ENCODE measurements at places on chromosomes 2 and 18. TPM values are rescaled to one million over a fixed set of nuclear protein-coding genes. Genes with fewer than 3 reads are reported as not detected.

- DNase-seq = no peak
- no peaks in the 10 kb centered on the region for H3K36me3 ChIP-seq
- H3K4me3 ChIP-seq = no peak overlapping the region
- H3K27ac ChIP-seq = no peak overlapping the region
- H3K4me1 ChIP-seq = no peaks in the 10 kb centered on the region
Measured at GRCh38 chr2:113342650-113343049, 63.9 kb upstream of the PAX8 start.

DNA sequence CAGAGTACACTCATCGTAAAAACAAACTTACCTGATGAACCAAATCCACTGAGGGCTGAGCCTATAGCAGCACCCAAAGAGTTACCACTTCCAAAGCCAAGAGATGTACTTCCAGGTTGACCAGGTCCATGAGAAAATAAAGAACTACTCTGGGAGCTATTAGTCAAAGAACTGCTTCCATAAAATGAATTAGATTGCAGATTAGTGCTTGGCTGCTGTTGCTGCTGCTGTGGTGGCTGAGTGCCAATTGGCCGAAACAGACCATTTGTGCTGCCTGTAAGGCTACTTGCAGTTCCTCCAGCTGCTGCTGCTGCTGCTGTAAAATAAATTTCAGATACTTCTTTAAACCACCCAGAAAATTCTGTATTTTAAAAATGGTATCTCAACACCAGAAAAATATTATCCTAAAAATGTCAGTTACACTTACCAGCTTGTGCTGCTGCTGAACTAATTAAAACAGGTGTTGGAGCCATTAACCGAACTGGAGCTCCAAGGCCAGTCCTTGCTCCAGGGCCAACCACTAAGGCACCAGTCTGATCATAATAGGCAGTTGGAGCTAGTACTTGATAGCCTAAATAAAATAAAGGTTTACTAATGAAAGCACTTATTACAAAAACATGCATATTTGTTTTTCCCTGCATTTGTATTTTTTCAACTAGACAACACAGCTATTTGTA is 58.1 kb upstream of the SDC1 start:
- peaks cover 18% of the 10 kb centered on the region for H3K36me3 ChIP-seq
- peaks cover 12% of the 10 kb centered on the region for H3K4me1 ChIP-seq
- H3K4me3 ChIP-seq = no peak overlapping the region
- DNase-seq = no peak
- no peak overlapping the region for H3K27ac ChIP-seq

DNA sequence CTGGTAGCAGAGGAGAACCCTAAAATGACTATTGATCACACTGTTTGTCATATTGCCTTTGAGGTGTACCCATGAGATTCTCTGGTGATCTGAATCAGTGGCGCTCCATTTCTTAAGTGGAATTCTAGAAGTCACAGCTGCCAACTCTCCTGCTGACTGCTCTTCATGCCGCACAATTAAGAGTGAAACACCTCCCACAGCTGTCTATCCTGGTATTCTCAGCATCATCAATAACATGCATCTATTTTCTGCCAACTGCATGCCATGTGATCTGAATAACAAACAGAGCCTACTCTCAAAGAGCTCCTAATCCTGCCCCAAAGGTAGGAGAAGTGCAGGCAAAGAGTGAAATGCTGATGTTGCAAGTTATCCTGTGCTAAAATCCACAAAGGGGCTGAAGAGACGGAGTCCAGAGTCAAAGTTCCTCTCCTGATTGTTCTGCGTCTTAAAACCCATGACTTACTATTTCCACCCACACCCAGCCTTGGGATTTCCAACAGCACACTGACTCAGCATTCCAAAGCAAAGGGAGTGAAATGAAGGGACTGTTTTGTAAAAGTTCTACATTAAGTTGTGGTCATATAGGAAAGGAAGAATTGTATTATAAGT is 13.7 kb upstream of the DAPL1 start:
- H3K4me1 ChIP-seq = no peaks in the 10 kb centered on the region
- H3K27me3 ChIP-seq = no peaks in the 10 kb centered on the region
- no peaks in the 10 kb centered on the region for H3K36me3 ChIP-seq

- no peaks in the 10 kb centered on the region for H3K36me3 ChIP-seq
- H3K27me3 ChIP-seq = no peaks in the 10 kb centered on the region
- peaks cover 4% of the 10 kb centered on the region for H3K4me1 ChIP-seq
- no peak for DNase-seq
- H3K4me3 ChIP-seq = no peak overlapping the region
- H3K27ac ChIP-seq = no peak overlapping the region
Measured at GRCh38 chr2:231300020-231300721, 95.3 kb upstream of the B3GNT7 start.

GRCh38 chr2:114729026-114729425 is 286.6 kb downstream of the DPP10 start:
- no peak for DNase-seq
- H3K27me3 ChIP-seq = no peaks in the 10 kb centered on the region
- no peak overlapping the region for H3K4me3 ChIP-seq

GRCh38 chr2:191148791-191149190 is 2.0 kb downstream of the STAT4 start:
- H3K4me3 ChIP-seq = no peak overlapping the region
- DNase-seq = no peak
- H3K4me1 ChIP-seq = peaks cover 19% of the 10 kb centered on the region
- H3K36me3 ChIP-seq = no peaks in the 10 kb centered on the region

DNA sequence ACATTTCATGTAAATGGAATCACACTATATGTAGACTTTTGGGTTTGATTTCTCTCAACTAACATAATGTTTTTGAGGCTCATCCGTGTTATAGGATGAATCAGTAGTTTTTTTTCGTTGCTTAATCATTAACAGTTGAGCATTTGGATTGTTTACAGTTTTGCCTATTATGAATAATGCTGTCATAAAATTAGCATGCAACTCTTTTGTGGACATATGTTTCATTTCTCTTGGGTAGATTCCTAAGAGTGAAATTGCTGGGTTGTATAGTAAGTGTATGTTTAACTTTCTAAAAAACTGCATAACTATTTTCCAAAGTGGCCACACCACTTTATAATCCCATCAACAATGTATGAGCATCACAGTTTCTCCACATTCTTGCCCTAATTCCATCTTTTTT is 7.7 kb upstream of the RHBDD1 start:
- H3K27me3 ChIP-seq = no peaks in the 10 kb centered on the region
- H3K36me3 ChIP-seq = no peaks in the 10 kb centered on the region
- H3K4me1 ChIP-seq = no peaks in the 10 kb centered on the region
- no peak overlapping the region for H3K4me3 ChIP-seq
- DNase-seq = no peak
- no peak overlapping the region for H3K27ac ChIP-seq

DNA sequence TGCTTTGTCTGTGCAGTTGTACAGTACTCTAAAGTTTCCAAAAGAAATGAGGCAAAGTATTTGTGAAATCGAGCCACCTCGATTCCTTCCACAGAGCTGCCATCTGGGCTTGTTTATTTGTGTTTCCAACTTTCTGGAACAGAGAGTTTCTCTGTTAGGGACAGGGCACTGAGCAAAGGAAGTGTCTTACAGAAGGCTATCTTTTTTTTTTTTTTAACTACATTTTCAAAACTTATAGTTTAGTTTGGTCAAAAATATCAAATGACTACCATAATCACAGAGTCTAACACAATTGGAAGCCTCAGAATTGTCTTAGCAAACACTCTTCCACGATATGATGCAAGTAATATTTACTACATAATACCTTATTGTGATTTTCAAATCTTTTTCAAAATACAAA is 796 bp downstream of the RFTN2 start:
- no peak for DNase-seq
- no peaks in the 10 kb centered on the region for H3K4me1 ChIP-seq

- no peaks in the 10 kb centered on the region for H3K4me1 ChIP-seq
- H3K27ac ChIP-seq = peak overlapping the region; percentile 40
- no peak for DNase-seq
- peaks cover 14% of the 10 kb centered on the region for H3K36me3 ChIP-seq
- H3K27me3 ChIP-seq = no peaks in the 10 kb centered on the region
- no peak overlapping the region for H3K4me3 ChIP-seq
Measured at GRCh38 chr2:160293391-160294091, 93.5 kb upstream of the ITGB6 start.

GRCh38 chr18:21650311-21650710 is 38.2 kb downstream of the SNRPD1 start:
- H3K27ac ChIP-seq = no peak overlapping the region
- H3K4me1 ChIP-seq = no peaks in the 10 kb centered on the region
- no peak for DNase-seq
- H3K36me3 ChIP-seq = no peaks in the 10 kb centered on the region
- H3K4me3 ChIP-seq = no peak overlapping the region

GRCh38 chr2:226439337-226439736 is 360.3 kb downstream of the IRS1 start:
- no peaks in the 10 kb centered on the region for H3K36me3 ChIP-seq
- H3K4me1 ChIP-seq = no peaks in the 10 kb centered on the region
- H3K27me3 ChIP-seq = no peaks in the 10 kb centered on the region
- no peak for DNase-seq
- peak overlapping the region; percentile 46 for H3K27ac ChIP-seq

- no peaks in the 10 kb centered on the region for H3K27me3 ChIP-seq
- no peaks in the 10 kb centered on the region for H3K4me1 ChIP-seq
- peak overlapping the region; percentile 95 for H3K4me3 ChIP-seq
- DNase-seq = peak; percentile 59
- H3K36me3 ChIP-seq = peaks cover 29% of the 10 kb centered on the region
- H3K27ac ChIP-seq = peak overlapping the region; percentile 99
Measured at GRCh38 chr2:20449501-20450200, 2.8 kb downstream of the RHOB start.

DNA sequence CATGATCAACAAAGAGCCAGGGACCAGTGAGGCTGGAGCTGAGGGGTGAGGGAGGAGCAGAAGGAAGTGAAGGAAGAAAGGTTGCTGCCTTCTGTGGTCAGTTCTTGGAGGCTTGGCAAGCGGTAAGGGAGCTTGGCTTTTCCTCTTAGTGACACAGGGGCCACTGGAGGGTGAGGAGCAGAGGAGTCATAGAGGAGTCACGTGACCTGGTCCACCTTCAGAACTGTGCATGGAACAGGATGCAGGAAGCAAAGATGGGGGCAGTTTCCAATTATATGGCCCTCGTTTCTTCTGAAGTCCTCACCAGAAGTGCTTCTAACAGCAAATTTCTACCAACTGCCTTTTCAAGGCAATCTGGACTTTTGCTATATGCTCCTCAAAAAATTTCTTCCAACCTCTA is 326.9 kb upstream of the SMIM21 start:
- no peak for DNase-seq
- no peak overlapping the region for H3K27ac ChIP-seq
- no peaks in the 10 kb centered on the region for H3K27me3 ChIP-seq
- no peak overlapping the region for H3K4me3 ChIP-seq
- no peaks in the 10 kb centered on the region for H3K4me1 ChIP-seq

DNA sequence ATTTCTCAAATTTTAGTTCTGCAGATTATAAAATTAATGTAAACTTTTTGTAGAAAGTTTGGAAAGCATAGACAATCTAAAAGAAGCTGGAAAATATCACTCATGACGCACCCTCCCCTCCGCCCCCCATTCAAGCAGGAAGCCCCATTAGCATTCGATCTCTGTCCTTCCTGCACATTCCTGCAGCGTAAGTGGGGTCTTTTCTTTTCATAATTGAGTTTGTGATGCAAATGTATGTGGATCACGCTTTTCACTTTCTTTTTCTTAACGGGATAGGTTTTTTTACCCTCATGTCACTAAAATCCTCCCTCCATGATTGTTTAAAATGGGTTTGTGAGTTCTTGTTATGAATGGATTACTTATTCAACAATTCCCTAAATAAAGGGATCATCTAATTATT is 181.7 kb upstream of the HDAC4 start:
- H3K4me1 ChIP-seq = no peaks in the 10 kb centered on the region
- no peak overlapping the region for H3K4me3 ChIP-seq
- DNase-seq = no peak
- no peak overlapping the region for H3K27ac ChIP-seq

PKDCC gene
- 128 TPM for total RNA-seq

CREB1 gene
- total RNA-seq = 32.9 TPM

ASAP2 gene
- 13.2 TPM for total RNA-seq

MSTN gene
- 0.12 TPM for total RNA-seq

ABCG5 gene
- not detected for total RNA-seq

SOX11 gene
- 0.11 TPM for total RNA-seq

DSG1 gene
- 4.2 TPM for total RNA-seq

SEC11C gene
- total RNA-seq = 23.9 TPM

All from right atrium auricular region (tissue), 2 donors.